IMR-90 (cell line): ENCODE measurements at places on chromosomes 4 and X. TPM values are rescaled to one million over a fixed set of nuclear protein-coding genes. Genes with fewer than 3 reads are reported as not detected.

Gene SPANXD
- not detected in 2 replicates for total RNA-seq

Gene CCDC120
- under 0.01 and 0.18 TPM in 2 replicates for total RNA-seq

Gene KLHL4
- 1.4 and 1.7 TPM in 2 replicates for total RNA-seq

Gene PRRG1
- 11.1 and 16.1 TPM in 2 replicates for total RNA-seq

Gene MSL3
- total RNA-seq: 21.3 and 22.2 TPM in 2 replicates

Gene RXFP1
- total RNA-seq: not detected in 2 replicates

Gene SLC10A6
- not detected in 2 replicates for total RNA-seq

Gene USP26
- not detected in 2 replicates for total RNA-seq

Gene GPRIN3
- under 0.01 TPM in 1 of 2 replicates, not detected in the other for total RNA-seq

Gene CSAG2
- not detected in 2 replicates for total RNA-seq

Gene INTS6L
- total RNA-seq: 2.7 and 3.9 TPM in 2 replicates

Gene PPM1K
- total RNA-seq: 11.5 and 11.9 TPM in 2 replicates

Gene NXF2B
- total RNA-seq: not detected in 2 replicates

Gene GAGE12E
- total RNA-seq: not detected in 2 replicates

Gene SCRG1
- under 0.01 TPM in 2 replicates for total RNA-seq
